Natural killer cell treated with Interleukin-12 subunit alpha and Interleukin-12 subunit beta and Interleukin-15 and Interleukin-18, amount 100 ng/mL, for 72 hours (primary cell): ENCODE measurements at places on chromosomes 7 and 10. TPM values are rescaled to one million over a fixed set of nuclear protein-coding genes. Genes with fewer than 3 reads are reported as not detected.
A peak's percentile ranks its signal among the peaks of the same experiment; 100 is the strongest.

CALCR gene
- total RNA-seq = not detected

DNA sequence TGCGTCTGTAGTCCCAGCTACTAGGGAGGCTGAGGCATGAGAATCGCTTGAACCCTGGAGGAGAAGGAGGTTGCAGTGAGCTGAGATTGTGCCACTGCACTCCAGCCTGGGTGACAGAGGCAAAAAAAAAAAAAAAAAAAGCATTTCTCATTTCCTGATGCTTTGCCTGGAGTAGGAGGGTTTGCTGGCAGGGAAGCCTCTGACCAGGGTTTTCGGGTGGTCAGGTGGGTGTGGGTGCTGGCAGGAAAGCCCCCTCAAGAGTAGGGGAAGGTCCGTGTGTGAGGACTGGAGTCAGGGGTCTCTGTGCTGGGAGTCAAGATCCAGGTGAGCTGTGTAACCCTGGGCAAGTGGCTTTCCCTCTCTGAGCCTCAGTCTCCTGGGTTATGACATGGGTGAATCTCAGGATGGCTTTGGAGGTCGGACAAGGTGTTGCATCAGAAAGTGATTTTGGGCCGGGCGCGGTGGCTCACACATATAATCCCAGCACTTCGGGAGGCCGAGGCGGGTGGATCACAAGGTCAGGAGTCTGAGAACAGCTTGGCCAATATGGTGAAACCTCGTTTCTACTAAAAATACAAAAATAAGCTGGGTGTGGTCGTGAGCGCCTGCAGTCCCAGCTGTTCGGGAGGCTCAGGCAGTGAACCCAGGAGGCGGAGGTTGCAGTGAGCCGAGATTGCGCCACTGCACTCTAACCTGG lies 3.2 kb downstream of the AMZ1 start:
- no peak overlapping the region for H3K27ac ChIP-seq
- no peak overlapping the region for H3K4me3 ChIP-seq
- peaks cover 14% of the 10 kb centered on the region for H3K4me1 ChIP-seq
- no peaks in the 10 kb centered on the region for H3K36me3 ChIP-seq
- peaks cover 27% of the 10 kb centered on the region for H3K27me3 ChIP-seq

SSC4D gene
- 0.24 TPM for total RNA-seq

- peaks cover 16% of the 10 kb centered on the region for H3K27me3 ChIP-seq
- no peak overlapping the region for H3K27ac ChIP-seq
- no peak overlapping the region for H3K4me3 ChIP-seq
These were observed 154.6 kb downstream of the POU6F2 start for GRCh38 chr7:39132306-39132705.

- peaks cover 5% of the 10 kb centered on the region for H3K4me1 ChIP-seq
- DNase-seq = no peak
These were observed 100.1 kb downstream of the CYTH3 start for GRCh38 chr7:6172224-6172909.

LOXL4 gene
- not detected for total RNA-seq

- H3K36me3 ChIP-seq = peaks cover 22% of the 10 kb centered on the region
- peak overlapping the region; percentile 46 for H3K27ac ChIP-seq
These were observed 28.4 kb downstream of the MKI67 start for GRCh38 chr10:128097783-128098182.

SPDYE8 gene
- not detected for total RNA-seq

DNA sequence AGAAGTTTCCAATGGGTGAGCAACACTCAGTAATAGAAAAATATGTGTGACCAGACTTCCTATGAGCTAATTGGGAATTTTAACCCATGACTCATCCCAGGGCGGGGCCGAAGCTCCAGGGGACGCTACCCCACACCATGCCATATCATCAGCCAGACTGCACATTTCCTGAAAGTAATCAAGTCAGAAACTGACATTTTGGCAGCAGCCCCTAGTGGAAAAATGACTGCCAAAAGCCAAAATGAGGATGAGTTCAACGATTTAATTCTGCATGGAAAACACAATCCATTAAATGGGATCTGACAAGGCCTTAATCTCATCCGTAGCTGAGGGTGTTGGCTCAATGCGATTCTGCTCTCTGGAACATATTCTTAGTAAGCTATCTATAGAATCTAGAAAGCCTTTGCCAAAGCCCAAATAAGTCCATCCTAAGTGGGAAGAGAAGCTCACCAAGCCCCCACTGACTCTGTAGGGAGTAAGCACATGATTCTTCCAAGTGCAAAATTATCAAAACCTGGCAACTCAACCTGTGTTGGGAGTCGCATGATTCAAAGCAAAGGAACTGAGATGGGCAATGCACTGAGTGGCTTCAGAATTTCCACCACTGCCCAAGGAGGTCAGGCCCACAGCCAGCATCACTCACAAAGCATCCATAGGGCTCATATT lies 93.1 kb upstream of the PDE1C start:
- H3K4me3 ChIP-seq = no peak overlapping the region
- no peak for DNase-seq
- no peak overlapping the region for H3K27ac ChIP-seq
